ENCODE measurements at places on chromosomes 1 and 21.

DNA sequence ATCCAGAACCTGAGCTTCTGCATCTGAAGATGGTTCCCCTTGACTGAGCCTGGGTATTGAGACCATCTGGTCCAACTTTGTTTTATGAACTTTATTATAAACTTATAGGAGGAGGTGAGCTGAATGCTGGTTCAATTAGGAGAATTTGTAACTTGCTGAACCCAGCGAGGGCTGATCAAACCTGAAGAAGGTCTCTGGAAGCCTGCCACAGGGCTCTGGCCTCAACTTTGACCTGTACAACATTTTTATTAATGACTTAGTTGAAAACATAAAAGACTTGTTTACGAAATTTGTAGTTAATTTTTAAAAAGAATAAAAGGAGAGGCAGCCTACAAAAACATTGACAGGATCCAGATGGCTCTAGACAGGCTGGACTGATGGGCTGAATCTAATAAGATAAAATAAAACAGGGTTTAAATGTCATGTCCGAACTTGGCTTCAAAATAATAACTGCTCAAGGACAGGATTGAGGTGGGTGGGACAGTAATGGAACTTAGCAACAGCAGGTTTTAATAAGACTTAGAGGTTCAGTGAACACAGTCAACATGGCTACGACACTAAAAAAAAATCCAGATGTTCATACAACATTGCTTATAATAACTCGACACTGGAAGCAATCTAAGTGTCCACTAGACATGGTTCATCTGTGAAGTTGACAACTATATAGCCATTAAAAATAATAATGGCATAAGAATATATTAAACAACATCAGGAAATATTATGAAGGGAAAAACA, 53.4 kb upstream of the GJB5 start:
- DNase-seq: no peak

DNA sequence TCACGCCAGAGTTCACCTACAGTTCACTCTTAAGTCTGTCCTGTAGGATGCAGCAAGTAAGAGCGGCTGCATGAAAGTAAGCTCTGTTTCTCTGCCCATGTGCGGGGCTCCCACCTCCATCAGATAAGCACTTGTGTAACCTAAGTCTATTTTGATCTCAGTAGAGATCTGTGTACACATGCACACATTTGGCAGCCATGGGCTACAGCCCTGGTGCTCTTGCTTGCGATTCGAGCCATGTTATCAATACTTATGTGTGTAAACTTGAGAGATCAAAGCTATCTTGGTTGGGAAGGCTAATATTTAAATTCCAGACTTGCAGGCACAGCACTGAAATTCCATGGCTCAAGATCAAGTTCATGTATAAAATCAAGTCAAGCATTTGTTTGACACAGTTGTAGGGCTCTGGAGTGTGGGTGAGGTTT, 244.7 kb upstream of the FGGY start:
- DNase-seq: no peak

DNA sequence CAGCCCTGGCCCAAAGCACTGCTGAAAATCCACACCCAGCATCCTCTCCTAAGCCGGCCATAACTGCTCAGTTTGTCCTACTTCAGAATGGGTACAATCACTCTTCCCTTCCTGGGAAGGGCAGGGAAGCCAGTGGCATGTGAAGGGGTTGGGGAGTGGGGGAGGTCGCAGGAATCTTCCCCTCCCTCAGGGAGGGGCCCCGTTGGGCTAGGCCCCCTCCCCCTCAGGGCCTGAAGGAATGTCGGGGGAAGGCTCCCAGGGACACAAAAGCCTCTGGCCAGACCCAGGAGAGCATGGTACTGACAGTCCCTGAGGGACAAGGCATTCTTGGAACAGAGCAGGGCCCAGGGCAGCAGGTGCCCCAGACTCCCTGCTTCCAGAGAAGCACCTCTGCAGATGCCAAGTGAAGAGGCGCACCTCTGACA, 1.2 kb downstream of the ELOVL1 start:
- no peak for DNase-seq

DNA sequence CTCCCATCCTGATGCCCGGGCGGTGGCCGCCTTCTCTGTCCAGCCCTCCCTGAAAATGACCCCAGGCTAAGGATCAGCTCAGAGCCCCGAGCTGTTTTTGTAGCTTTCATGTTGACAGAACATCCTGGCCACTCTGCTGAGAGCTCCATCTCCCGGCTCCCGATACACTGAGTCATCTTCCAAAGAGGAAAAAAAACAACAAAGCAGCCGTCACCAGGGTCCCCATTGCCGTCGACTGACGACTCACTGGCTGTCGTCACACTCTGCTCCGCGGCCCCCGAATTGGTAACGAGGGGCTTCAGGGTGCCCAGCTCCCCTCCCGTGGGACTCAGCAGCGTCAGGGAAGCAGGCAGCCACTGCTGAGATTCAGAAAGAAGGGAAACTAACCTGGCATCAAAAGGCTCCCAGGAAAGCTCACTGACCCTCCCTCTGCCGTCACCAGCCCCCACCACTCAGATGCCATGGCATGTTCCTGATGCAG, 67.2 kb downstream of the CD46 start:
- peak; percentile 56 for DNase-seq

GRCh38 chr1:37752213-37752582, 12.7 kb downstream of the EPHA10 start:
- DNase-seq: no peak

DNA sequence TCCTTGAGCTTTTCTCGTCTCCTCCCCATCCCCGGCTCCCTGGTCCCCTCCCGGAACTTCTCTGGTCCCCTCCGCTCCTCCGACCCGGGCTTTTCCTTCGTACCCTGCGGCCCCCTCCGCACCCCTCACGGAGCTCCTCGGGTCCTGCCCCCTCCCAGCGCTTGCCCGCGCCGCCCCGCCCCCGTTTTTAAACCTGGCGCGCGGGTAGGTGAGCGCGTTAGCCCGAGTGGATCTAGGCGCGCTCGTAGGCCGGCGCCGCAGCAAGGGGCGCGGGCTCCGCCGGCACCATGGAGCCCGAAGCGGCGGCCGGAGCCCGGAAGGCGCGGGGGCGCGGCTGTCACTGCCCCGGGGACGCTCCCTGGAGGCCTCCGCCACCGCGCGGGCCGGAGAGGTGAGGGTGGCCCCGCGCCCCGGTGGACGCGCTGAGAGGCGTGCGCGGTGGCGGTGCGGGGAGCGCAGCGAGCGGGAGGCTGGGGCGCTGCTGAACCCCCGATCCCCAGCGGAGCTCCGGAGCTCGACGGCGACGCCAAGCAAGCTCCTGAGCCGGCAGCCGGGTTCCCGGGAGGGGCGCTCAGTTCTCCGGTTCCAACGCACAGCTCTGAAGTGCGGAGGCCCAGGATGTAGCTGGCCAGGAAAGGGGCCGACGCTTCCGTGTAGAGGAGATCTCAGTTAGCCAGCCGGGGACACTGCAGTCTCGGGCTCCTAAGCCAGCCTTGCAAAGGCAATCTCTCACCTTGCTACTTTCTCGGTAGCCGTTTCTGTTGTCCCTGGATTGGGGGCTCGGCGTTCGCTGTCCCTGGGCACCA, at the start of gene RIPPLY3:
Gene RIPPLY3, plus strand, starts transcription at position 217 of the 806 bp plus-strand sequence. Its CDS starts 71 bp downstream, at position 288.
- DNase-seq: no peak

DNA sequence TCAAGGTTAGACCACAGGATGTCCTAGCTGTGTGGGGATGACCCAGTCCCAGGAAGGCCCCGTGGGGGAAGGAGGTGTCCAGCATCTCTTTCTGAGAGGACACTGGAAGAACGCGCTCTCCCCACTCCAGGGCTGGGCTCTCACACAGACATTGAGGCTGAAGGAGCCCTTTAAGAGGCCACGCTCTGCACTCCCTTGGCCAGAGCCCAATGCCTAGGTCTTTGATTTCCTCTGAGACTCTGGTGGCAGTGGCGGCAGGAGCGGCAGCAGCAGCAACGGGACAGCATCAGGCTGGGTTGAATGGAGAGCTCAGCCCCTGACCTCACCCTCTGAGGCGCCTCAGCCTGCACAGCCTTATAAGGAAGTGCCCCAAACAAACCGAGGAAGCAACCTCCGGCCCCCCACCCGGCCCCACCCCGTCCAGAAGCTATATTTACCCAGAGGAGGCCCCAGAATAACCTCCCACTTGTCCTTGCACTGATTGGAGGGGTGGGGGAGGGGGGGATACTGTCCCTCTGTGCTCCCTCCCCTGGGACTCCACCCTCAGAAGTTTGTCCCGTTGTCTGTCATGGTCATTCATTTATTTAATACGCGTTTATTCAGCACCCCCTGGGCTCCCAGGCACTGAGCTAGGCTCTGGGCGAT, 12.3 kb downstream of the NES start:
- DNase-seq: no peak

- DNase-seq: no peak
These were observed 47.9 kb upstream of the NBL1 start for GRCh38 chr1:19596065-19596713.

DNA sequence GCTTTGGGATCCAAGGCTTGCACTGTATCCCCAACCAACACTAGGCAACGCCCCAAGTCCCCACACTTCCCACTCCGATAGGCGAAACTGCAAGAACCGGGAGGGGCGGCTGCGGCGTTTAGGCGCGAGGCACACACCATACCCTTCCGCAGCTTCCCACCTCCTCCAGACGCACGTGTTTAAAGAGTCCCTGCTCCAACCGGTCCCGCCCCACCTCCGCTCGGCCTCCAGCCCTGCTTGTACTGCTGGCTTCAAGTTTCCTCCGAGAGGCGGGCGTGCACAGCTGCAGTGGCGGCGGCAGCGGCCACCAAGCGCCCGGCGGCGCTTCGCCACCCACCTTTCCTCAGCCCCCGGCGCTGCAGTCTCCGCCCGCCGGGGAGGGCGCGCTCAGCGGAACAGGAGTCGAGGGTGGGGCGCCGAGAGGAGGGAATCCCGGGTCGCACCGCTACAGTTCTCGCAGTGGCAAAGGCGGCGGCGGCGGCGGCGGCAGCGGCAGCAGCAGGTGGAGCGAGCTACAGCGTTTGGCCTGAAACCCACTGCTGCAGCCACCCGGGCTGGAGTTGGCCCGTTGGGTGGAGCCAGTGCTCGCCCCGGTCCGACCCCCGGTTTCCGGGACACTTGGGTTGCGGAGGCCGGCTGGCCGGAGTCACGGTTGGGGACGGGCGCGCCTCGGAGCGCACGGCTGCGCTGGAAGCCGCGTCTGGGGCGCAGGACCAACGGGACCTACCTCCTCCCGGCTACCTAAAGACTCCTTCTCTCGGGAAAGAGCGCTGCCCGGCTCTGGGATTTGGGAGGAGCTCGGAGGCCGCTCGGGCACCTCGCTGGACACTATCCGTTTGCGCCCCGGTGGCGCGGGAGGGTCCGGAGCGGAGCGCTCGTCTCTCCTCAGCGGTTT, at the start of gene CNIH3:
Gene CNIH3, plus strand, starts transcription at position 457 of the 895 bp plus-strand sequence. CDS start 858 bp downstream, outside the sequence.
- DNase-seq: peak; percentile 70

DNA sequence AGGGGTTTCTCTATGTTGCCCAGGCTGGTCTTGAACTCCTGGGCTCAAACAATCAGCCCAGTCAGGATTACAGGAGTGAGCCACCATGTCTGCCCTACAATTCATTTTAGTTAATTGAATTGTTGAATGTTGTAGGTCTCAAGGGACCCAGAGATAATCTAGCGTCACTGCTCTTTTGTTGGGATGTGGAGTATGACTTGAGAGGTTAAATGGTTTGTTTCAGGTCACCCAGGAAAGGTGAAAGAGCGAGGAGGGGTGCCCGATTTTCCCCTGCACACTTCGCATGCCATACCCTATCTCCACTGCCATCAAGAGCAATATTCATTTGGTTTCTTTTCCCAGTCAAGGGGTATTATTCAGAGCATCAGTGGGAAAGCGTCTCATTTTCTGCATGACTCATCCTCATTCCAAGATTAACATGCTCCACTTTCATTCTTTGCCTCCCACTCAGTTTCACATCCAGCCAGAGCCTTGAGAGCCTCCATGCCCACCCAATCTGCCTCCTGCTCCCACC, 13.1 kb upstream of the SLC30A1 start:
- DNase-seq: no peak

GRCh38 chr1:170097449-170097948, 23.0 kb upstream of the KIFAP3 start:
- DNase-seq: no peak

- DNase-seq: peak; percentile 87
These were observed 2.7 kb upstream of the NPHP4 start for GRCh38 chr1:5994713-5995621.

DNA sequence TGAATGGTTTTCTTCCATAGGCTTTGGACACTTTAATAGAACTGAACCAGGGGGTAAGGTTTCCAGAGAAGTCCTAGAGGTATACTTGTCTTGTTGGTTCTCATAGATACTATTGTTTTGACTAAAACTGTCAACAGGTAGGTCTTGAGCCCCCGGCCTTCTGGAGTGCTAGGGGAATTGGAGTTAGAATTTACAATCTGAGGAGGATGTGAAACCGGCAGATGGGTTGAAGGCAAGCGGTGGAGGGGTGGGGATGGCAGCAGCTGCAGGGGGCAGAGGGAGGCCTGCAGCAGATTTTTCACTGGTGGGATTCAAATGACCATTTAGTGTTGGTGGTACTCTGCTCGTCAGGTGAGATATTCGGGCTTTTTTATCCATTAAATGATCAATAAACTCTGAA, 4.3 kb upstream of the CD1D start:
- no peak for DNase-seq

GRCh38 chr1:147169840-147170674, 2.2 kb downstream of the PRKAB2 start:
- DNase-seq: no peak

GRCh38 chr1:65372557-65372956, 47.9 kb upstream of the LEPR start:
- DNase-seq: no peak

- no peak for DNase-seq
These were observed 181.8 kb downstream of the KAZN start for GRCh38 chr1:14780271-14780670.

DNA sequence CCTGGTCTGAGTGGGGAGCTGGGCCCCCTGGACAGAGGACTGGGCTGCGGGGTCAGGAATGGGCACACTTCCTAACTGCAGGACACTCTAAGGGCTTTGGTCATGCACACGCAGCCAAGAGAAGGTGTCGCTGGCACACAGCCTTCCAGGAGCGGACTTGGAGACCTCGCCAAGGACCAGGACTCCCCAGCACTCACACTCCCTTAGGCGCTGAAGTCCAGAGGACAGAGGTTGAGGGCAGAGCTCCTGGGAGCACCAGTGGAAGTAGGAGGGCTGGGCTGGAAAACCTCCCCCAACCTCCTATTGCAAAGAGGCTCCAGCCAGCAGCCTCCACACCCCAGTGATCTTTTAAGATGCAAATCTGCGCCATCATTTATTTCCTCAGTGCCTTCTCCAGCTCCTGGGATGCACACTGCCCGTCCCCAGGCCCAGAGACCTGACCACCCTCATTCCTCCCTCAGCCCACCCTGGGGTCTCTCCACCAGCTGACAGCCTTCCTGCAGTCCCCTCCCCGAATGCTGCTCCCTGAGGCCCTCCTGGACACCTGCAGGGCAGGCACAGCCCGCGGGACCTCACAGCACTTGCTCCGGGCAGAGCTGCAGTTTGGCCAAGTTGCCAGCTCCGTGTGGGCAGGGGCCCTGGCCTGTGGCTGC, 3.0 kb downstream of the TSPEAR start:
- peak; percentile 49 for DNase-seq

Data from activated effector memory CD4-positive, alpha-beta T cell treated with anti-CD3 and anti-CD28 coated beads, Interleukin-2, amount 50 U/mL, for 16 hours (primary cell).